ENCODE measurements at places on chromosomes 5 and 9.

DNA sequence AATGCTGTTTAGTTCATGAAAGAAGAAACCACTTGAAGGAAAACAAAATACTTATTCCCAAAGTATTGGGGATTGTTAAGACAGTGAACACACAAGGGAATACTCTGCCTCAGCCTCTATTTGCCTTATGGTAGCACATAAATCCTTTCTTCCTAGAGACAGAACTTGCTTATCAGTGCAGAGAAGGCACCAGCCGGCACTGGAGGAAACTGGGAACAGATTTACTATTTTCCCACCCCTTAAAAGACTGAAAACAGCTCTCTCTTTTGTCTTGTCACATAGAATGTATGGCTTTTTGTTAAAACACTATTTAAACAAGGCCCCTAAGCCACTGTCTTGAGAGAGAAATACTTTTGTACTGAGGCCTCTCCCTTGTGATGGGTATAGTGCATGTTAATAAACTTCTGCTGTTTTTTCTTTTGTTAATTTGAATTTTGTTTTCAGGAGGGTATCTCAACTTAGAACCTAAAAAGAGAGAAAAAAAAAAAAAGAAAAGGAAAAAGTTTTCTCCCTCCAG, 40.7 kb upstream of the EDIL3 start:
- DNase-seq, result no peak

GRCh38 chr9:114335745-114336144, 6.1 kb downstream of the ORM2 start:
- no peak for DNase-seq

GRCh38 chr5:98964621-98965020, 35.8 kb upstream of the CHD1 start:
- DNase-seq, result no peak

- no peak for DNase-seq
These were observed 283.8 kb downstream of the NTRK2 start for GRCh38 chr9:84953252-84953773.

DNA sequence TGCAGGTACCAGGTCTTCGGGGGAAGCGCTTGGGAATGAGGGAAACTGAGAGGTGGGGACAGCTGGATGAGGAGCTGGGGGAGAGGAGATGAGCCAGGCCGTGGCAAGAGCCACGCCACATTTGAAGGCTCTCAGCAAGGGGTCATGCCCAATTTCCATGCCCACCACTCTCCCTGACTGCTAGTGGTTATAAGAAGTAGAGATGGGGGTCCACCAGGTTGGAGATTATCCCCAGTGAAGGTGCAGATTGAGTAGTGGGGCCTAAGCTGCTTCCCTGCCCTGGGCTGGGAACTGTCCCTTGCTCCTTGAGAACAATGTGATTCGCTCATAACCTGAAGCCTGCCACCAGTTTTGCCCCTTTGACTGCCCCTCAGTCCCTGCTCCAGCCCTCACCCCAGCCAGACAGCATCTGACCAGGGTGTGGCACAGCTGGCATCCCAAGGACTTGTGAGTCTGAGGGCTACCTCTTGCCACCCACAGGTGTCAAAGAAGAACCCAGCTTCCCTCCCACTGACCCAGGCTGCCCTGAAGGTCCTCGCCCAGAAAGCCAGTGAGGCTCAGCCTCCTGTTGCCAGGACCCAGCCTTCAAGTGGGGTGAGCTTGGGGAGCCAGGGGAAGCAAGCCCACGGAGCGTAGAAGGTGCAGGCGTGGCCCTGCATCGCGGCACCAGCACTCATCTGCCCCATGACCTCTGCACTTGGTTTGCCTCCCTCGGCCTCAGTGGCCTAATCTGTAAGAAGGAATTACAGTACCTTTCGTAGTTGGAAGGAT, 21.5 kb downstream of the CD74 start:
- DNase-seq, result no peak

- DNase-seq, result no peak
These were observed 270.7 kb upstream of the MSX2 start for GRCh38 chr5:174453690-174454089.

DNA sequence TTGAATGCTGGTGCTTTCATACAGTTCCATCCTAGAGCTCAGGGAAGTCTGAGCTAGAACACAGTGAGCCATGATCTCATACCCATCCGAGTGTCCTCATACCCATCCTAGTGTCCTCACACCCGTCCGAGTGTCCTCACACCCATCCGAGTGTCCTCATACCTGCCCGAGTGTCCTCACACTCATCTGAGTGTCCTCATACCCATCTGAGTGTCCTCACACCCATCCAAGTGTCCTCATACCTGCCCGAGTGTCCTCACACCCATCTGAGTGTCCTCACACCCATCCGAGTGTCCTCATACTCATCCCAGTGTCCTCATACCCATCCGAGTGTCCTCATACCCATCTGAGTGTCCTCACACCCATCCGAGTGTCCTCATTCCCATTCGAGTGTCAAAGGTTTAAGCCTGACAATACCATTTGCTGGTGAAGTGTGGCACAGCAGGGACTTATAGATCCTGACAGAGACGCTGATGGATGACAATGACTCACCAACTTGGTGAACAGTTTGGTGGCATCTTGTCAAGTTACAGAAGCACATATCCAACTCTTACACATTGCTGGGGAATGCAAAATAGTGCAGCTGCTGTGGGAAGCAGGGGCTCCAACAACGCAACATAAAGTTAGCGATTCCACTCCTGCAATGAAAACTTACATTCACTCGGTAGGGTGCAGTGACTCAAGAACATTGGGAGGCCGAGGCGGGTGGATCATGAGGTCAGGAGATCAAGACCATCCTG, 77.0 kb upstream of the COL5A1 start:
- DNase-seq, result no peak

- no peak for DNase-seq
These were observed 496 bp downstream of the MAPK9 start for GRCh38 chr5:180291234-180291940.

GRCh38 chr9:27278374-27278773, 18.6 kb downstream of the EQTN start:
- no peak for DNase-seq

DNA sequence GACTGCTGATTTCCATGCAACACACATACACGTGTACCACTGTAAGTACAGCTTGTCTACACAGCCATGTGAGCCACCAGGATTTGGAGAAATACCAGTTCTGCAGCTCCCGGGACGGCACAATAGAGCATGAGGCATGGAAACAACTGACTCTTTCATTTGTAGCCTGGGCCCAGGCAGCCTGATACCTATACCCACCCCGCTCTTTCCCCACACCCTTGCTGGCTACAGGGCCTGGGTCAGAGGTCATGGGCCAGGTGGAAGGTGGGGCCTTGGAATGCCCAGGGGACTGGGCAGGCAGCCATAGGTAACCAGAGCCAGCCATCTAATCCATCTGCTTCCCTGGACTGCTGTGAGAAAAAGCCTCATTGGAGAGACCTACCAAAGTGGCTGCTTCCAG, 39.0 kb upstream of the ZSWIM6 start:
- DNase-seq, result no peak

- no peak for DNase-seq
These were observed 125.9 kb downstream of the SYK start for GRCh38 chr9:90927496-90927895.

GRCh38 chr9:18299449-18299848, 174.5 kb upstream of the ADAMTSL1 start:
- no peak for DNase-seq

- no peak for DNase-seq
These were observed 65.4 kb downstream of the DRD1 start for GRCh38 chr5:175378444-175379028.

- DNase-seq, result no peak
These were observed 114.7 kb upstream of the MAN2A1 start for GRCh38 chr5:109574985-109575384.

- no peak for DNase-seq
These were observed 65.2 kb upstream of the RNF130 start for GRCh38 chr5:180136630-180137381.

DNA sequence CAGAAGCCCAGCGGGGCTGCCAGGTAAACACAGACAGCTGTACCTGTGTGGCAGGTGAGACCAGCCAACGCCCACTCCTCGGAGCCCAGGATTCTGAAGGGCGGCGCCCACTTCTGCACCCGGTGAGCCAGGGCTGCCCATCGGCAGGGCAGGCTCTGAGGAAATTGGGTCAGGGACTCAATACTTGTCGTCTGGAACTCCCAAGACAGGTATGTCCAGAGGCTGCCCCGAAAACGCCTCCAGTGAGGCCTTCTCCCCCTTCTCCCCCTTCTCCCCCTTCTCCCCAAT, 19.8 kb downstream of the GLT6D1 start:
- DNase-seq, result no peak

GRCh38 chr5:6274846-6275543, 103.4 kb downstream of the MED10 start:
- no peak for DNase-seq

- DNase-seq, result no peak
These were observed 146.7 kb downstream of the CCDC192 start for GRCh38 chr5:127849891-127850290.

- DNase-seq, result peak; percentile 75
These were observed 10.4 kb downstream of the AMACR start for GRCh38 chr5:33997331-33997983.

DNA sequence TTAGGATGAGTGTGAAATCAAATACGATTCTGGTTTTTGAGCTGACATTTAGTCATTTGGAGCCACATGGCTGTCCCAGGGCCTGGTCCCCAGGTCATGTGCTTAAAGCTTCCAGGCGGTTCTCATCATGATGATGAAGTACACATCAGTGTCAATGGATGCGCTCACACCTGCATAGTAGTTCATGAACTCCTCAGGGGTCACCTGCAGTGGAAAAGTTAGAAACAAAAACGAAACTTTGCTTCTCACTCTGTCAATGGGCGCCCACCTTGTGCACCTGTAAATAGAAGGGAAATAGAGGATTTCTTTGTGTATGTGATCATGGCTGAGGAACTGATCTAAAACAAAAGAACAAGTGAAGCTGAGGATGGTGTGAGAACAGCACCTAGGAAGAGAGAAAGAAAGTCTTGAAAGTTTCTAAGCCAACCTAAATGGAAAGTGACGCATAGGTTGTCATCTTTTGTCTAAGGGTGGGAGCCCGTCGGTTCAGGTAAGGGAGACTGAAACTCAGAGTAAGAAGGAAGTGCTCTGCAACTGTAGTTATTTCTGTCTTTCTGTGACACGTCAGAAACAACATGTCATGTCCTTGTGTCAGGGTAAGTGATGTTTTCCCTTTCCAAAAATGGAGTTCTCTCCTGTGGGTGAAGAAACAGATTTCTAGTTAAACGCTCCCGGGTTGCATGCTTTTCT, 33.8 kb downstream of the CAPSL start:
- no peak for DNase-seq

DNA sequence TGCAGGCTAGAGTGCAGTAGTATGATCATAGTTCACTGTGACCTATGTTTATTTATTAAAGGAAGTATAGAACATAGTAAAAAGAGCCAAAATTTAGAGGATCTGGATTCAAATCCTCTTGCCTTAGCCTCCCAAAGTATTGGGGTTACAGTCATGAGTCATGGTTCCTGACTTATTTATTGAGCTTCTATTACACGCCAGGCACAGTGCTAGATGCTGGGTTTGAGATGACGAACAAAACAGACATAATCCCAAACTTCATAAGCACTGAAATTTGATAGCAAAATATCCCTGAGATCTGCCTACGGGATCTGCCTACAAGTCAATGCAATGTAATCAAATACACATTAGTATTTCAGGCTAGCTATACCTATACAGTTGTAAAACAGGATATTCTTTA, 2.5 kb downstream of the KIAA0825 start:
- no peak for DNase-seq

DNA sequence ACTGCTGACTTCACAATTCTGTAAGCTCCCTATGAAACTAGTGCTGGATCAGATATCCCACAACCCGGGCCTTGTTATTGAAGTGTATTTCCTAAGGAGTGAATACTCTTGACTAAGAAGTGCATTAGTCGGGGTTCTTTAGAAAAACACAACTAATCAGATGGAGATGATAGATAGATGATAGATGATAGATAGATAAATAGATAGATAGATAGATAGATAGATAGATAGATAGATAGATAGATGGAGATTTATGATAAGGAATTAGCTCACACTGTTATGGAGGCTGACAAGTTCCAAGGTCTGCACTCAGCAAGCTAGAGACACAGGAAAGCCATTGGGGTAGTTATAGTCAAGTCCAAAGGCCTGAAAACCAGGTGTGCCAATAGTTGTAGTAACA, 214.6 kb upstream of the COX7C start:
- DNase-seq, result no peak

DNA sequence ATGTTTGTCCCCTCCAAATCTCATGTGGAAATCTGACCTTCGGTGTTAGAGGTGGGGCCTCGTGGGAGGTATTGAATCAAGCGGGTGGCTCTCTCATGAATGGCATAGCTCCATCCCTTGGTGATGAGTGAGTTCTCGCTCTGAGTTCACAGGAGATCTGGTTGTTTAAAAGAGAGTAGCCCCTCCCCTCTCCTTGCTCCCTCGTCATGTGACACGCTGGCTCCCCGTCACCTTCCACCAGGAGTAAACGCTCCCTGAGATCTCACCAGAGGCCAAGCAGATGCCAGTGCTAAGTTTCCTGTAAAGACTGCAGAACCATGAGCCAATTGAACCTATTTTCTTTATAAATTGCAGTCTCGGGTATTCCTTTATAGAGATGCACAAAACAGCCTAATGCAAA, 74.5 kb downstream of the RASEF start:
- no peak for DNase-seq

DNA sequence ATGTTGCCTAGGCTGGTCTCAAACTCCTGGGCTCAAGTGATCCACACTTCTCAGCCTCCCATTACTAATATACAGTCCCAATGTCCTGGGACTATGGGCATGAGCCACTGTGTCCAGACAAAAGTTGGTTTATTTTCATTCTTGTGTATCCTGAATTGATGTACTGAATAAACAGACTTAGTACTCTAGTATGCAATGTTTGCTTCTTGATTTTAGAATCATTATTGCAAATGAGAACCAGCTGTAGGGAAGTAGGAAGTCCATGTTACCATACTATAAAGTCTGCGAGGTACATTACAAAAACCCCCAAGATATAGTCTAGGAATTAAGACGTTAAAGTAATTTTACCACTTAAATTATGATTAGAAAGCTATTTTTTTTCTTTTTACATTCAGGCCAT, 334.6 kb upstream of the KLF9 start:
- no peak for DNase-seq

GRCh38 chr5:1320436-1321344, 24.2 kb downstream of the CLPTM1L start:
- no peak for DNase-seq

DNA sequence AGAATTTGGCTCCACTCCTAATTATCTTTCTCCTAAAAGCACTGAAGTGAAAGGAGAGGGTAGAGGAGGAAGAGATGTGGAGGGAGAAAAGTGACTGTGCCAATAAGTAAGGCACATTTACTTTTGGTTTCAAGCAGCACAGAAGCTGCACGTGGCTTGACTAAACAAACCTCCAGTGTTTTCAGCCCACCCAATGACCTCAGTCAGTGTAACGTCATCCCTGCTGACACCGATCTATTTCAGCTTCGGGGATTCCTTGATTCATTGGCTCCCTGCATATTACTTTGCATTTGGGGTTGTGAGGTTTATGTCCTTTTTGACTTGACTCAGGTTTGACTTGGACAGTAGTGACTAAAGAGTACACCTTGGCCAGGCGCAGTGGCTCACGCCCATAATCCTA, 35.6 kb upstream of the NIM1K start:
- no peak for DNase-seq

- DNase-seq, result no peak
These were observed 196.2 kb upstream of the TUT7 start for GRCh38 chr9:86550401-86550800.

Measured in hindlimb muscle (tissue), 1 donor.